Cardiac muscle cell (in vitro differentiated cells and primary cell): ENCODE measurements at places on chromosomes 4 and X.

GRCh38 chr4:100109921-100110320 lies 80.3 kb downstream of the DDIT4L start:
- no peak for DNase-seq

DNA sequence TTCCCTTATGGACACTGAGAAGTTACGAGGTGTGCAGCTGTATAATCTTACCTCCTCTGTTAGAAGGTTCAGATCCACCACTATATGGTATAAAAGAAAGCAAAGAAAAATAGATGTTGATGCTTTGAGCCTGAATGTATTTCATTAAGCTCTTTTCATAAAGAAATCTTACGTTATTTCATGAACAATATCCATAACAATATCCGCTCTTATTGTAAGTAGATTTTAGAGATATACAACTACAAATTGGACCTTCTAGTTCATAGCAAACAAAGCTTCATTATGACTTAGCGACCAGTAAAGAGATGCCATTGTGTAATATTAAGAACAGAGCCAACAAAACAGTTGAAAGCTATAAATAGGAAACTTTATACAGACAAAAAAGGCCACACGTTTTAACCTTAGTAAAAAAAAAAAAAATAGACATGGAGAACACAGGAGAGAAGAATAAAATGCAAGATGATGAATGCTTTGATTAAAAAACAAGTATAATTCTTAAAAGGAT lies 203.6 kb downstream of the PDGFC start:
- DNase-seq, result no peak

- DNase-seq, result no peak
Observed at GRCh38 chr4:6408263-6408662, 64.2 kb downstream of the PPP2R2C start.

GRCh38 chr4:26299254-26299882 lies 21.4 kb upstream of the RBPJ start:
- DNase-seq, result no peak

DNA sequence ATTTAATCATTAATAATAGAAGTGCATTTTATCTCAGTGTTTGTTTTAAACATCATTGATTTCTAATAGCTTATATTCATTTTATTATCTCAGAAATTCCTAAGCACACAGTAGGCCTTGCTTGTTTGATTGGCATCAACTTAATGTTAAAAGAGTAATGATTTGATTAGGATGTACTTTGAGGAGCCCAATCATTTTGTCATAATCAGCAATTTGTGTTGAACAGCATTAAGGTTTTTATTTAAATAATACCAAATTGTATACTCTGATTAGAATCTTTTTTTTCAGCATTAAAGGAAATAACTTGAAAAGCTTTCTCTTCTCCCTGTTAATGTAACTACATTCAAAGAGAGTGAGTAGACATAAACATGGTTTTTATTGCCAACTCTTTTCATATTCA lies 2262.0 kb upstream of the TENM3 start:
- no peak for DNase-seq

DNA sequence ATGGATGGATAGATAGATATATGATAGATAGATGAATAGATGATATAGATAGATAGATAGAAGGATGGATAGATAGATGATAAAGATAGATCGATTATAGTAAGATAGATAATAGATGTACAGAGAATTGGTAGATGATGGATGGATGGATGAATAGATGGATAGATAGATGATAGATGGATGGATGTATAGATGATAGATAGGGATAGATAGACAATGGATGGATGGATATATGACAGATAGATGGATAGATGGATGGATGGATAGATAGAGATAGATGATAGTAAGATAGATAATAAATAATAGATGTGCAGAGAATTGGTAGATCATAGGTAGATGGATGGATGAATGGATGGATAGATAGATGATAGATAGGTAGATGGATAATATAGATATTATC lies 12.2 kb downstream of the GYG2 start:
- DNase-seq, result no peak
